Activated naive CD8-positive, alpha-beta T cell treated with anti-CD3 and anti-CD28 coated beads, Interleukin-2, amount 50 U/mL, for 16 hours (primary cell): ENCODE measurements at places on chromosomes 13 and 19.

GRCh38 chr13:38667526-38668109 is 19.3 kb upstream of the FREM2 start:
- no peak for DNase-seq

- DNase-seq: no peak
Observed at GRCh38 chr19:34362679-34363069, 2.3 kb upstream of the GPI start.

- no peak for DNase-seq
Observed at GRCh38 chr13:98144027-98144741, 1.3 kb downstream of the FARP1 start.

GRCh38 chr13:96632536-96633320 is 361.5 kb downstream of the OXGR1 start:
- DNase-seq: no peak

GRCh38 chr13:92175330-92175729 is 776.9 kb downstream of the GPC5 start:
- DNase-seq: no peak

- no peak for DNase-seq
Observed at GRCh38 chr19:51263808-51264207, 12.9 kb downstream of the SIGLECL1 start.

GRCh38 chr19:30388327-30388726 is 16.1 kb downstream of the ZNF536 start:
- no peak for DNase-seq

- no peak for DNase-seq
Observed at GRCh38 chr19:49837009-49837310, 14.0 kb upstream of the PTOV1 start.

- no peak for DNase-seq
Observed at GRCh38 chr13:112888238-112889111, 80.5 kb upstream of the MCF2L start.

GRCh38 chr13:37602733-37603381 is 4.3 kb upstream of the POSTN start:
- no peak for DNase-seq

GRCh38 chr13:82720986-82721385 is 1161.3 kb downstream of the SLITRK1 start:
- DNase-seq: no peak

DNA sequence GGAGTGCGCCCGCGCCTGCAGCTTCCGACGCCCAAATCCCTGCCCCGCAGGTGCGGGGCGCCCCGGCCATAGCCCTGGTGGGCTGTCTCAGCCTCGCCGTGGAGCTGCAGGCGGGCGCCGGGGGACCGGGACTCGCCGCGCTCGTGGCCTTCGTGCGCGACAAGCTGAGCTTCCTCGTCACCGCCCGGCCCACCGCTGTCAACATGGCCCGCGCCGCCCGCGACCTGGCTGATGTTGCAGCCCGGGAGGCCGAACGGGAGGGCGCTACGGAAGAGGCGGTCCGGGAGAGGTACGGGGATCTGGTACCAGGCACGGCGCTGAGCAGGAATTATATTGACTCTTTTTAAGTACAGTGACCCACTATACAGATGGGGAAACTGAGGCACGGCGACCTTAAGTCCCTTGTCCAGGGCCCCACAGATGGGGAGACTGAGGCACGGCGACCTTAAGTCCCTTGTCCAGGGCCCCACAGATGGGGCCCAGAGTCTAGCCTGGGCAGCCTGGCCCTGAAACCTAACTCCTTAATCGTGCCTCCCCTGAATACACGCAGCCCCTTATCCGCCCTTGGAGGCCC is 586 bp downstream of the MRI1 start:
- no peak for DNase-seq

- DNase-seq: no peak
Observed at GRCh38 chr13:70893832-70894231, 785.6 kb upstream of the KLHL1 start.

- no peak for DNase-seq
Observed at GRCh38 chr19:47445527-47445926, 26.2 kb downstream of the SLC8A2 start.

DNA sequence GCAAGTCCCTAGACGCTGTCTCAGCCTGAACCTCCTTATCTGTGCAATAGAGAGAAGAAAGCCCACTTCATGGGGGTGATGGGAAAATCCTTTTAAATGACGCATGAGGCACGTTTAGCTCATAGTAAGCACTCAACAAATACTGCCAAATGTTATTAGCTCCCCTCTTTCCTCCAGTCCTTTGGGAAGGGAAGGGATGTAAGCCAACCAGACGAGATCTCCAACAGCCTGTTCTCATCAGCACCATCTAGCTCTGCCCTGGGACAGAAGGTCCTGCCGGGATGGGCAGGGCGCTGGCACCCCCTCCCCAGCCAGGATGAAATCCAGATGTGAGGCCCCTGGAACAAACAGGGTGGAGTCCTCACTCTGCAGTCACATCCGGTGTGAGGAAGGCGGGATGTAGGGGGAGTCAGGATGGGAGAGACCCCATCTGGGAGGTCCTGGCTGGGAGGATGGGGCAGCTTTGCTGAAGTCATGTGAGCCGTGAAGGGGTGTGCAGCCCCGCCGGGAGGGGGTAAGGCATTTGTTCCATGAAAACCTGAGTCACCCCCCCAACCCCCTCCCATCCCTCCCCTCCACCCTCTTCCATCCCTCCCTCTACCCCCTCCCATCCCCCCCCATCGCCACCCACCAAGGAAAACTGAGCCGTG is 4.6 kb downstream of the S1PR2 start:
- DNase-seq: no peak

DNA sequence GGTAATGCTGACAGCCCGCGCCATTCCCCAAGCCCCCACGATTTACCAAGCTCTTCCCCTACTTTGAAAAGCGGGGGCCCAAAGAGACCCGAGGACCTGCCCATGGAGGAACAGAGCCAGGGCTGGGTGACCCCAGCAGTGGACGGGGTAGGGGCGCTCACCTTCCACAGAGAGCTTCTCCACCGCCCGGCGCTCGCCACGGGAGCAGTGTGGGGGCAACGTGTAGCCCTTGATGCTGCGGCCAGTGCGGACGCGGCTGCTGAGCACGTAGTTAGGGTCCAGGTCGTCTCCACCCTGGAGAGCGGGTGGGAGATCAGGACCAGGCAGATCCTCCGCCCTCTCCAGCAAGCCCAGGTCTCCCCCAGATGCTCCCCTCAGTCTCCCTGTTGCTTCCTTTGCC is 7.4 kb downstream of the CKM start:
- DNase-seq: no peak

DNA sequence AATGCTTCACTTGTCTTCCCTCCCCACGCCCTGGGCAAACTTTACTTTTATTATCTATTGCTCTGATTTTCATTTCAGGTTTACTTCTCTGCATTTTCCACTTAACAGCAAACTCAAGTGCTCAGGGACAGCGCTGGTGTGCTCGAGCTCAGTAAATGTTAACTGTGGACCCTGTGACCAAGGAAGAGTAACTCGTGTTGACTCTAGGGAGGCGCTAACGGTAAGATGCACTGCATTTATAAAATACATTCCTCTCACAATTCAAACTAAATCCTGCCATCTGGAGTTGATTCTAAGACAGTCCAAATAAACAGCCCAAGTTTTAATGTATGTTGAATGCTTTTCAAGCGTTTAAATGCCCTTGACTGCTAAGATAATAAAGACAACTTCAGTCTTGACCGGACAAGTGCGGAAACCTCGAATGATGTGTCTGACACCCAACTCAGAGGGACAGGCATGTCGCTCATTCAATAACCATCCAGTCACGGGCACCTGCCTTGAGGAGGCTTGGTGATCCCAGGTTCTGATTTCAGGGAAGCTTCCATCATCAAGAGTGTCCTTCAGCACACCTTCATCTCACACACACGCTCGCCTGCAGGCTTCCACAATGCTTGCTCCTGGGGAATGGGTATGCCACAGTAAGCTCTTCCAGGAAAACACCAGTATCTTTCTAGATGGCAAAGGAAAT is 93.2 kb downstream of the STK24 start:
- no peak for DNase-seq

DNA sequence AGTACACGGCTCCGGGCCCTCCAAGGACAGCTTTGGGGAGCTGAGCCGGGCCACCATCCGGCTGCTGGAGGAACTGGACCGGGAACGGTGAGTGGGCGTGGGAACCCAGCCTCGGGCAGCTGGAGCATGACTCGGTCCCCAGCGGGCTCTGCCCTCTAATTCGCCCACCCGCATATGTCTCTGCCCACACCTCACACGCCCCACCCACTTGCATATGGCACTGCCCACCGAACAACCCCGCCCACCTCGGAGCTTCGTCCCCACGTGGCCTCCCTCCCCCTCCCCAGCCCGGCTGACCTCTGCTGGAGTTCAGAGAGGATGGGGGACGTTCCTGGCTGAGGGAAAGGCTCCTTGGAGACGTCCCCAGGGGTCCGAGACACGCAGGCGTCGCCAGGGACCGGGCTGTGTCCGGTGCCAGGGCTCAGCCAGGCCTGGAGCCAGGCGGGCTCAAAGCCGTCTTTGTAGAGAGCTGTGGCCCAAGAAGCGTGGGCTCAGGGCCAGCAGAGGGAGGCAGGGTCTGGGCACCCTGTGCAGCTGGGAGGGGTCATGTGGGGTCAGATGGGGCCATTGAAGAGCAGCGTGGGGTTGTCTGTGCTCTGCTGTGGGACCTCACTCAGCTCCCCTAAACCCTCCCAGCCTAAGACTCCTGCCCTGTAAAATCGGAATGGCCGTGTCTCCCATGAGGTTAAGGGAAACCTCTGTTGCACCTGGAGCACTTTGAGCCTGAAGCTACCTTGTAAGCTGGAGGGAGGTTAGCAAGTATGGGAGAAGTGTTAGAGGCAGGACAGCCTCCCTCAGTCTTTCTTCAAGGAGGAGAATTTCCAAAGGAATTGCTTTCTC is 3.8 kb downstream of the APC2 start:
- no peak for DNase-seq

DNA sequence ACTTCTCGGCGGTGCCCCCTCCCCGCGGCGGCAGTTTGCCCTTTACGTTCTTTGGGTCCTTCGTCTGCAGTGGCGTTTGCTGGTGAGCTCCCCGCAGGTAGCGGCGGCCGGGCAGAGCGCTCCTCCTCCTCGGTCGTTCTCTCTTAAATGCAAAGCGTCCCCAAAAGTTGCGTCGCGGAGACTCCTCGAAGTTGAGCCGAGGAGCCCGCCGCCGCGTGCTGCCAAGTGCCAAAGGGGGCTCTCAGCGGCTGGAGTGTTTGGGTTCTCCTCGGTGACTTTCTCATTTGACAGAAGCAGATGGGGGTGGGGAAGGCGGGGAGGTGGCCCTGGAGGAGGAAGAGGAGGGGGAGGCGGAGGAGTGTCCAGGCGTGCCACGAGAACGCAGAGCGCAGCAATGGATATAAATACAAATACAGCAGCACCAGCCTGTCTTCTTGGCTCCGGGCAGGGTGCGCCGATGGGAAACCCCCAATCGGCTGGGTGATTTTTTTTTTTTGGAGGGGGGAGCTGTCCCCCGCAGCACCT is at the start of gene SOX21:
Gene SOX21 (minus strand): TSS at position 259 of the 525 bp plus-strand sequence. CDS start 496 bp downstream, outside the sequence.
- DNase-seq: no peak

DNA sequence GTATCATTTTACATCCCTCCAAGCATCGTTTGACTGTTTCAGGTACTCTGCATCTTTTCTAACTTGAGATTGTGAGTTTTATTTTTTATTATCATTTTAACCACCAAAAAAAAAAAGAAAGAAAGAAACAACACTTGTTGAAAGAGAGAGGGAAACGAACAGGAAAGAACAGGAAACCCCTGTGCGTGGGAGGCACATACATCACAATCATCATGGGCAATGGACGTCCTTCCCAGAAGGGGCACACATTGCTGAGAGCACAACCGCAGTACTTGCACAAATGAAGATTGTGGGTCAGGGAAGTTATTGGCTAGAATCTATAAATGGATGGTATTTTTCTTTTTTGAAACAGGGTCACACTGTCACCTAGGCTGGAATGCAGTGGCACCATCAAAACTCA is 1.7 kb downstream of the CLC start:
- DNase-seq: no peak

GRCh38 chr13:96898212-96898611 is 96.1 kb downstream of the OXGR1 start:
- no peak for DNase-seq

- no peak for DNase-seq
Observed at GRCh38 chr19:58429745-58430144, 10.2 kb downstream of the ZNF132 start.

DNA sequence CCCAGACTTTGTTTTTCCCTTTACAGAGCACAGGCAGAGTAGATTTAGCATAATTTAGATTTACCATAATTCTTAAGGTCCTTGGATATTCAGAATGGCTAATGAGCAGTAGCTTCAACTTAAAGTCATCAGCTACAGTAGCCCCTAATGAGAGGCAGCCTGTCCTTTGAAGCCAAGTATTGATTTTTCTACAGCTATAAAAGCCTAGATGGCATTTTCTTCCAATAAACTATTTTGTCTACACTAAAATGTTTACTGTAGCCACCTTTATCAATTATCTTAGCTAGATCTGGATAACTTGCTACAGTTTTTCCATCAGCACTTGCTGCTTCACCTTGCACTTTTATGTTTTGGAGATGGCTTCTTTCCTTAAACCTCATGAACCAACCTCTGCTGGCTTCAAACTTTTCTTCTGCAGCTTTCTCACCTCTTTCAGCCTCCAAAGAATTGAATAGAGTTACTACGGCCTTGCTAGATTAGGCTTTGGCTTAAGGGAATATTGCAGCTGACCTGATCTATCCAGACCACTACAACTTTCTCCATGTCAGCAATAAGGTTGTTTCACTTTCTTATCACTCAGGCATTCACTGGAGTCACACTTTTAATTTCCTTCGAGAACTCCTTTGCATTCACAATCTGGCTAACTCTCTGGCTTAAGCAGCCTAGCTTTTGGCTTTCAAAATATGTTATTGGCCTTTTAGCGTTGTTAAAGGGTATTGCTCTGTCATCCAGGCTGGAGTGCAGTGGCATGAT is 26.6 kb downstream of the BRD4 start:
- no peak for DNase-seq

DNA sequence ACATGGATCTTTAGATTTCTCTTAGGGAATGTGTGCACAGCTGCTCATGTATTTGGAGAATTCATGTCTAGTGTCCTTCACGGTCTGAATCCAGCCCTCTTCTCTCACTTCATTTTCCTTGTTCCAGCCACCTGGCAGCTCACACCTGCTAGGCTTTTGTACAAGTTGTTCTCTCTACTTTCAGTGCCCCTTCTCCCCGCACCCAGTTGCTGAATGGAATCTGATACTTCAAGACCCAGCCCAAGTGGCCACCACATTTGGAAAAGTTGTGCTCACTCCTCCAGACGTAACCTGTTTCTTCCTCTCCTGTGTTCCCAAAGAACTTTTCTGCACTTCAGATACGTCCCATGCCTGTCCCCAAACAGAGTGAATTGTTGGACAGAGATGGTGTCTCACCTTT is 235.6 kb downstream of the SHISA2 start:
- DNase-seq: no peak

- no peak for DNase-seq
Observed at GRCh38 chr19:7924651-7925170, 1.2 kb downstream of the CTXN1 start.

- no peak for DNase-seq
Observed at GRCh38 chr13:30045916-30046704, 195.7 kb upstream of the UBL3 start.

- no peak for DNase-seq
Observed at GRCh38 chr13:20125129-20125782, 35.6 kb downstream of the GJA3 start.

DNA sequence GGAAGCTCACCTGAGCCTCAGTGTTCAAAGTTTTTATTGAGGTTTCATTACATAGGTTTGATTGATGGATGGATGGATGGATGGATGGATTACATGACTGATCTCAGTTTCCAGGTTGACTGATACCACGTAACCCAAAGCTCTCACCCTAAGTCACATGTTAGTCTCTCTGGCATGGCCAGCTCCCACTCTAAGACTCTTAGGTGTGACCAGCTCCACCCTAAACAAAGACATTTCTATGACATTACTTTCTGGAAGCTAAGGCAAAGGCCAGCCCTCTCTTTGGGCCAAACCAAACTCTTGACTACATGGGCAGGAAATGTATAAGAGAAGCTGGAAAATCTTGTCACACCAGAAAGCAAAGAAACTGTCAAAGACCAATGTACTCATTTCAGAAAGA is 28.6 kb downstream of the POLR1D start:
- no peak for DNase-seq
